ENCODE measurements at places on chromosomes 11 and 22. TPM values are rescaled to one million over a fixed set of nuclear protein-coding genes. Genes with fewer than 3 reads are reported as not detected.
A peak's percentile ranks its signal among the peaks of the same experiment; 100 is the strongest.

DNA sequence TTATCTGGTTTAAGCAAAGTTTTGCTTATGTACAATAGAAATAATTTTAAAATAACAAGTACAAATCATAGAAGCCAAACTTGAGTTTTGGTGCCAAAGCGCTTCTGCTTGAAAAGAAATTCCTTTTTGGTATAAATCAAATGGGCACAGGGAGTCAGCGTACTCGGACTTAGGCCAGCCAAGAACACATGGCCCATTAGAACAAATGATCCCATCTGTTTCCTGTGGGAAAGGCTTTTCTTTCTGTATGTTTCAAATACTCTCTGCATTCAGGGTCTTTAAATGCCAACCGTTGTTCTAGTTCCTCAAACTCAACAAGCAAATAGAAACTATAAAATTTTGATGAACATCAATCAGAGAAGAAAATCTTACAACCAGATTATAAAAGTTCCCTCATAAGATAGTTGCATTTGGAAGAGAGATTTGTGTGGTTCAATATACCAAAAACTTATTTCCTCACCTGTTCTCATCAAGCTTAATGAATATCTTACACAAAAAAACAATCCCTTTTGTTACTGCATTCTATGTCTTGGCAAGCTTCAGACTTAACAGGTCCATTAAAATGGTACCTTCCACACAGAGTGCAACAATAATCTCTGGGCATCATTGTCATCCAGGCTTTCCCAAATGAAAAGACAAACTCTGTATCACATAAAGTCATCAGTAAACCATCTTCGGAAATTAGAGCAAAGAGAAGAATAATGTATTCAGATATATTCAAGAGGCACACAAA is 739.8 kb upstream of the API5 start:
- no peaks in the 10 kb centered on the region for H3K4me1 ChIP-seq
- H3K4me3 ChIP-seq, result no peak overlapping the region
- DNase-seq, result no peak
- H3K27me3 ChIP-seq, result no peaks in the 10 kb centered on the region

DNA sequence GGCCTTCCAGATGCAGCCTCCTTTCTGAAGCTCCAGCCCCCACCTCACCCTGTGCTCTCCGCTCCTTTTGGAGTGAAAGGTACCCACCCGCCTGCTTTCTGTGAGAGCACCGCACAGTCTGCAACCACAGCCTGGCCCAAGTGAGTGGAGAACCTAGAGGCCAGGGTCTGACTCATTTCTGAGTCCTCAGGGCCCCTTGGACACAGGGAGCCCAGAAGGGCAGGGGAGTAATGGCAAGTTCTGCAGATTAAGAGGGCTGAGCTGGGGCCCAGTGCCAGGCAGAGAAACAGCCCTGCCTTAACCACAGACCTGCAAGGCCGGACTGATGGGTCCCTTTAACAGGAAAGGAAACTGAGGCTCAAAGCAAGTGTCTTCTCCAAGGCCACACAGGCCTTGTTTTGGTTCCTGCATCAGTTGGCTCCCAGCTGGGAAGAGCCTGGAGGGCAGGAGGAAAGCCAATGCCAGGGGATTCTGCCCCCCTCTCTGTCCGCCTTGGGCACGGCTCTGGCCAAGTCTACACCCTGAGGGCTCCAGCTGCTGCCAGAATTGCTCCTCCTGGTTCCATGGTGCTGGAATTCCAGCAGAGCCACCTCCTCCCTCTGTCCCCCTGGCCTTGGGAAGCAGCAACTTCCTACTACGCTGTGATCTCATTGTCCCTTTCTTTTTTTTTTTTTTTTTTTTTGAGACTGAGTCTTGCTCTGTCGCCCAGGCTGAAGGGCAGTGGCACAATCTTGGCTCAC is 55.1 kb downstream of the CYTH4 start:
- no peak overlapping the region for H3K4me3 ChIP-seq
- H3K27me3 ChIP-seq, result peaks cover 41% of the 10 kb centered on the region
- no peak for DNase-seq
- H3K36me3 ChIP-seq, result no peaks in the 10 kb centered on the region
- H3K27ac ChIP-seq, result peak overlapping the region; percentile 19

DNA sequence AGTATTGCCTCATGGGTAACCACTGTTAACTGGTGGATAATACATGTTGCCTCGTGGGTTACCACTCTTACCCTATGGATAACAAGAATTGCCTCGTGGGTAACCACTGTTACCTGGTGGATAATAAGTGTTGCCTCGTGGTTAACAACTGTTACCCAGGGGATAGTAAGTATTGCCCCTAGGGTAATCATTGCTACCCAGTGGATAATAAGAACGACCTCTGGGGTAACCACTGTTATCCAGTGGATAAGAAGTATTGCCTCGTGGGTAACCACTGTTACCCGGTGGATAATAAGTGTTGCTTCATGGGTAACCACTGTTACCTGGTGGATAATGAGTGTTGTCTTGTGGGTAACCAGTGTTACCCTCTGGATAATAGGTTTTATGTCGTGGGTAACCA is 28.1 kb upstream of the NXPE4 start:
- no peak overlapping the region for H3K27ac ChIP-seq
- no peaks in the 10 kb centered on the region for H3K27me3 ChIP-seq
- H3K4me1 ChIP-seq, result no peaks in the 10 kb centered on the region
- H3K4me3 ChIP-seq, result no peak overlapping the region
- H3K36me3 ChIP-seq, result no peaks in the 10 kb centered on the region
- no peak for DNase-seq

DNA sequence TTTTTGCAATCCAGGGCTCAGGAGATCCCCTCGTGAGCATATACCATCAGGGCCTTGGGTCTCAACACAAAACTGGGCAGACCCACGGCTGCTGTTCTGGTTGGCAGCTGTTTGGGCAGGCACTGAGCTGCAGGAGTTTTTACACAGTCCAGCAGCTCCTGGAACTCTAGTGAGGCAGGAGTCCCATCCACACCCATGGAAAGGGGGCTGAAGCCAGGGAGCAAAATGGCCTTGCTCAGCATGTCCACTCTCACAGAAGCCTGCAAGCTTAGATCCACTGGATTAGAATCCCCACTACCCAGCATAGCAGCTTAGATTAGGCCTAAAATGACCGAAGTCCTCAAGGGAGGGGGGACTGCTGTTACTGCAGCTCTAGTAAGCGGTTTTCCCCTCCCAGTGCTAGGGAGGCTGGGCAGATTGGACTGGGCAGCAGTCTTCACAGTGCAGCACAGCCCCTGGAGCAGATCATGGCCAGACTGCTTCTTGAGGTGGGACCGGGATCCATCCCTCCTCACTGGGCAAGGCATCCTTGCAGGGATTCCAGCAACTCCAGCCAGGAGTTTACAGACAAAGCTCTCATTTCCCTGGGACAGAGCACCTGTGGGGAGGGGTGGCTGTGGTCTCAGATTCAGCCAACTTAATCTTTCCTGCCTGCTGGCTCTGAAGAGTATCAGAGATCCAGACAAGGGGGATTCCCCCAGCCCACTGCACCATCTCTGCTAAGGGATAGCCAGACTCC is 36.4 kb upstream of the CARD16 start:
- DNase-seq, result no peak
- H3K27me3 ChIP-seq, result peaks cover 30% of the 10 kb centered on the region
- H3K36me3 ChIP-seq, result no peaks in the 10 kb centered on the region
- peaks cover 21% of the 10 kb centered on the region for H3K4me1 ChIP-seq

- peaks cover 7% of the 10 kb centered on the region for H3K36me3 ChIP-seq
- peak within 1 kb of the TSS; percentile 89 for H3K27ac ChIP-seq
- H3K27me3 ChIP-seq, result peaks cover 41% of the 10 kb centered on the region
- peak; percentile 57 for DNase-seq
These were observed at the start of gene BMAL1 for GRCh38 chr11:13277768-13278608. Gene BMAL1, plus strand, starts transcription at chr11:13277790. Its CDS starts 76,519 bp downstream, at chr11:13354309.

DUSP8 gene
- 0.22 TPM for total RNA-seq

FOLR1 gene
- not detected for total RNA-seq

SESN3 gene
- total RNA-seq, result 50.6 TPM

IGLL5 gene
- total RNA-seq, result not detected

CDC45 gene
- total RNA-seq, result 59.5 TPM
